ENCODE measurements at places on chromosomes 4 and X.

DNA sequence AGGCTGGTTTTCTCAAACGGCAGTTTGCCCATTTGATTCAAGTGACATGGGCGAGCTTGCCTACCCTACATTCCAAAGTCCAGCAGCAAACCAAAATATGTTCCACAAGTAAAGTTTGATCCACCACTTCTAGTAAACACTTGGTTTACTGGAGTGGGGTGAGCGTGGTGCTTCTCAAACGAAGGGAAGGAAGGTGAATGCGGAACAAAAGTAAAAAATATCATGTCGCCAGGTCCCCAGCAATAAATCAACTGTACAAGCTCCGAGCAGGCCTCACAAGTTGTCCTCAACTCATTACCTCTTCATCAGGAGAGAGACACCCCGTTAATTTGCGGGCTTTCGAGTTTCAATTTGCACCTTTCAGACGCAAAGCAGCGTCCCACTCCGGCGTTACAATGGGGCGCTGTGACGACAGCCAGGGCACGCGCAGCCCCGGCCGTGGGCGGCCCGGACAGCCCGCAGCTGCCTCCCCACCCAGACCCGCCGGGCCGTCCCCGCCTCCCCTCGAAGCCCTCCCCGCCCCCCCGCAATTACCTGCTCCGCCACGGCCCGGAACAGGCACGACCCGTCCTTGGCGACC is 1.0 kb downstream of the OTUD4 start:
- peak; percentile 61 for DNase-seq

DNA sequence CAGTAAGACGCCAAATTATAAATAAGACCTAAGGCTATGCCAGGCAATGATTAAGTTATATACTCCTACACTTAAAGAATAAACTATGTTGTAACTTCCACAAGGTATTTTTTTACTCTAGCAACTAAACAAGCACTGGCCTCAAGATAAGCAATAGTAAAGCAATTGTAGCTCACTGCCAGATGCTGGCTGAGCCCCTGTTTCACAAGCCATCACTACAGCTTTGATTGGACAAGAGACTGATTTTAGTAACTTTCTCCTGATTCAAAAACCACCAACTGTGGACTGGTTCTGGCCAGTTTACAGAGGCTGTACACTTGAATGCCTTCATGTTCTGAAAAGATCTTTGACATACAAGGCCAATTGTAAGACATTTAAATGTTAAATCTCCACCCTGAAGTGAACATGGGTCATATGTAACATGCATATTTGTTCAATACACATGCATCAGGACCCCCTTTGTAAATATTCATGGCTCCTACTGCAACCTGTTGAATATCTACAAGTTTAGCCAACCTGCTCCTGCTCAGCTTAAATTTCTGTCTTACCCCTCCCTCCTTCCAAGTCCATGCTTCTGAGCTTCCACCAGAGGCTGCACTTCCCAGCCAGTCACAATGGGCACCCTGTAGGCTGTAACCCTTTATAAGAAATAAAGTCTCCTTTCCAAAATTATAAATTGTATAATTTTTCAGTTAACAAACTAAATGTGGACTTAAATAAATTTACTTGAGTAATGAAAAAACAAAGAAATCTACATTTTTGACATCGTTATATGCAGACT is 423.6 kb downstream of the ANKRD50 start:
- DNase-seq, result no peak

DNA sequence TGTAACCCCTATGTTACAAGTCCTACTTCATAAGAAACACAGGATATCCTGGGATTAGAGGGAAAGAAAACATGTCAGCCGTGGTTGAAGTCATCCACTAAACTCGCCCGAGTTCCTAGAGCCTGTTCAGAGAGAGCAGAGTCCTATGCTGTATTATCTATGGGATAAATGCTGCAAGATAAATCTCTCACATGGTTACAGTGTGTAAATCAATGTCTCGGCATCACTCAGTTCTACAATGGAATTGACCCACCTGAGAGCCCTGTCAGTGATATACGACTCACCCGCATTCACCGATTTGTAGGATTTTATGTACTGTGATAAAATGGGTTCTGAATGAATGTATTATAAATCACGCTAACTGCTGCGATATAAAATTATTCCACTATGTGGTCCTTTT is 127.8 kb upstream of the ANXA3 start:
- no peak for DNase-seq

DNA sequence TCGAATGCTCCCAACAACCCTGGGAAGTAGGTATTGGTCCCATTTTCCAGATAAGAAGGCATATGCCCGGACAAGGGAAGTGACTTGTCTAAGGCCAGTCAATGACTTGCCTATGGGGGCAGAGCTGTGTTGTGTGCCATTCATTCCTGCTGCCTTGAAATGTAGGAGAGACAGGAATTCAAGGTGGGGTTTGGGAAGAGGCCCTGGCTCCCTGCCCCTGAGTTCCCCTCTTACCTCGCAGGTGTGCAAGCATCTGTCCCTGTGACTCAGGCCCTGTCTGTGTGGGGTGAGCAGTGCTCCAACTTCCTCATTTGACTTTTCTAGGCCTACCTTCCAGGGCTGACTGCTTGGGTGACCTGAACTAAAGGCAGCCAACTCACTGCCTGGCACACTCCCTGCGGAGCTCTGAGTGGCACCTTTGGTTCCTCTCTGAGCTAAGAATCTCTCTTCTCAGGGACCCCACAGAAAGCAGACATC is 5.1 kb downstream of the EFNB1 start:
- no peak for DNase-seq

GRCh38 chr4:176467001-176467400 is 147.2 kb downstream of the SPCS3 start:
- no peak for DNase-seq

DNA sequence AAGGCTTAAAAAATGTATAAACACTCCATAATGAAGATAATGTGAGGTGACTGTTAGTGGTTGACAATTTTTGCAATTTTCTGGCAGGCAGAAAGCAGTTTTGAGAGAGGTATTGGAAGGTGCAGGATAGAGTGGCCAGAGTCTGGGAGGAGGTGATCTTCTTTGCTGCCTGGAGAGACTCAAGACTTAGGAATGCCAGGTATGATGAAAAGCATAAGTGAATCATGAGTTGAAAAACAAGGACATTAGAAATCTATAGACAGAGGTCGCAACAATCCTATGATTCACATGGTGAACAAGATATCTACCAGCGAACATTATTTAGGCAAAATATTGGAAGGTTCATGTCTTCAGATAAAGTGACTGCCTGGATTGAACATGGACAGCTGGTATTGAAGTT is 118.5 kb downstream of the CFAP299 start:
- no peak for DNase-seq

DNA sequence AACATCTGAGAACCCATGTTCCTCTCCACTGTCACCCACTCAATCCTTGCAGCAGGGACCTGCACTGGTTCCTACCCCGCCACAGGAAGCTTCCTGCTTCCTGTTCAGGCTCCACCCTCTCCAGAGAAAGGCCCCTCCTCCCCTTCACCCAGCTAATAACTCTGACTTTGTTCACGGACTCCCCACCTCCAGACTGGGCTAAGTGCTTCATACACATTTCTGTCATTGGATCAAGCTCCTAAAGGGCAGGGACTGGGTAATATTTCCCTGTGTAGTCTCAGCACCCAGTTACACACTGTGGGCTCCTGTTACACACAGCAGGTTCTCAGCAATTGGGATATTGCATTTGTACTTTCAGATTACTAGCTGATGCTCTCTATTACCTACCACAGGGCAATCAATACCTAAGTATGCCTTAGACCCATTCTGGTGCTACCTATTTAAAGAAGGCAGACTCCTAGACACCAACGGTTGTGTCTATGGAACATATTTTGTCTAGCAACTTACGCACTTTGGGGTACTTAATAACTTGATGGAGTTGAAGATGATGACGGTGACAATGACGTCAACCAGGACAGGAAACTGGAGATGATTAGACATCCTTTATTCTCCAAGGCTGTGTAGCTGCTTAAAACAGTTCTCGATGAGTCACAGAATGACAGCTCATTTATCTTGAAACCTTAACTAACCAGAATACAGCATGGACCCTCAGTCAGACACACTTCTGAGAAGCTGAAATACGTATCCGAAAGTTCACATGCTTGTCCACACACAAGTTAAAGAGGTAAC is 58.1 kb downstream of the MAML3 start:
- no peak for DNase-seq

GRCh38 chrX:46039526-46039925 is 505.7 kb downstream of the ZNF674 start:
- no peak for DNase-seq

GRCh38 chr4:166827167-166827566 is 407.1 kb downstream of the SPOCK3 start:
- DNase-seq, result no peak

Measured in stimulated activated CD4-positive, alpha-beta T cell treated with anti-CD3 and anti-CD28 coated beads, TNF-alpha, amount 100 ng/mL, for 1 hour (primary cell).